ENCODE measurements at places on chromosomes 3 and 15. TPM values are rescaled to one million over a fixed set of nuclear protein-coding genes. Genes with fewer than 3 reads are reported as not detected.

Gene ADAMTS9
- 0.81 TPM for polyA plus RNA-seq

Gene CCR3
- polyA plus RNA-seq: not detected

Gene EXD1
- not detected for polyA plus RNA-seq

Gene CHRNB4
- polyA plus RNA-seq: 1.4 TPM

Gene MORC1
- not detected for polyA plus RNA-seq

All from GM23338 (cell line).